Pulmonary artery endothelial cell (primary cell): ENCODE measurements at places on chromosomes 7 and 10.

DNA sequence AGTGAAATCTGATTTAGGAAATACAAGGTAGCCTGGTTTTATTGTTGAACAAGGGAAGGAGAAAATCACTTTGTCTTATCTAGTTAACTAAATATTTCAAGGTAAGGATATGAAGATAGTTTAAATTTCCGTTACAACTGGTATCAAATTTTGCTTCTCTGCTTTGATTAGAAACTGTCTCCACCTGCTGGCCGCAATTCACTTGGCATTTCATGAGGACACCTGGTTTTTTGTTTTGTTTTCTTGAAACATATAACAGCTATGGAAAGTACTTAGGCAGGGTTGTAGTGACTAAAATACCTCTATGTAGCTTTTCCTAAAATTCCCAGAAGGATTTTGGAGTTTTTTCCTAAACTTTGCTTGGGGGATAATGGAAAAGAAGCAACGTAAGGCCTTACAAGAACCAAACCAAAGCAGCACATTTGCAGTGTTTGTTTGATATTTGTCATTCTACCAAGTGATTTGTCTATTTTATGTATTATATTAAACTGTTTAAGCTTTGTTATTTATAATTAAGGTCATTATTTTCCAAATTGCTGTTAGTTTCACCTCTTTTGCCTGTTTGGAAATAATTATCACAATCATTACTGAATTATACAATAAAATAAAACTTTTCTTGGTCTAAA is 73.6 kb downstream of the AHCYL2 start:
- no peak for DNase-seq

DNA sequence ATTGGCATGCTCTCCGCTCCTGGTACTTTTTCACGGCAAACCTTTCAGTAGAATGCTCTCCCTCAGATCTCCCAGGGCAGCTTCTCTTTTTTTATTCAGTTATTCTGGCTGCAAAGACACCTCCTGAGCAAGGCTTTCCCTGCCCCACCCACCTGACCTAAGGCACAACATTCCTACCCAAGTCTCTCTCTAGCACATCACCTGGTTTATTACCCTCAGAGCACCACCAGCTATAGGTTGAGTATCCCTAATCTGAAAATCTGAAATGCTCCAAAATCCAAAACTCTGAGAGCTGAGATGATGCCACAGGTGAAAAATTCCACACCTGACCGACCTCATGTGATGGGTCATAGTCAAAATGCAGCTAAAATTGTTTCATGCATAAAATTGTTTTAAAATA is 99.6 kb downstream of the GLI3 start:
- no peak for DNase-seq

GRCh38 chr10:103872137-103872931 is 17.0 kb upstream of the SH3PXD2A start:
- DNase-seq: no peak

DNA sequence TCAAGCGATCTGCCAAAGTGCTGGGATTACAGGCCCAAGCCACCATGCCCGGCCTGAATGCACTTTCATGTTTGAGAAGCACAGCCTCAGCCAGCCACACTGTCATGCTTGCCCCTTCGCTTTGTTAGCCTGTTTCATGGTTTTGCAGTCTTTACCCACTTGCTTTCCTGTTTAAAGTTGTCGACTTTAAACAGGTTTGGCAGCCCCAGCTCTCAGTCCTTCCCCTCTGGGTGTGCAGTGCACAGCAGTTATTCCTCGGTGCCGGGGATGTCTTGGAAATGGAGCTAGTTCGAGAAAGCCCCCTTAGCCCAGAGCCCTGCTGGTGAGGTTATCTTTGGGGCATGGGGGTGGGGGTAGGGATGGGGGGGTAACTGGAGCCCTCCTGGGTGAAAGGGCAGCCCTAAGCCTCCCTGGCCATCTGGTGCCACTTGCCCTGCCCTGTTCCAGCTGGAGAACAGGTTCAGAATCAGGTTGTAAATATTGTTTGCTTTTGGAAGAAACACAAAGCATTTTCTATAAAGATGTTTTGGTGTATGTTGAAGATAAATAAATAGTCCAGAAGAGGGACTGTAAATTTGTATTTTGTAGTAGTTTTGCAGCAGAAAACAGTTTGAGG is 14.8 kb downstream of the TSPAN14 start:
- DNase-seq: no peak

DNA sequence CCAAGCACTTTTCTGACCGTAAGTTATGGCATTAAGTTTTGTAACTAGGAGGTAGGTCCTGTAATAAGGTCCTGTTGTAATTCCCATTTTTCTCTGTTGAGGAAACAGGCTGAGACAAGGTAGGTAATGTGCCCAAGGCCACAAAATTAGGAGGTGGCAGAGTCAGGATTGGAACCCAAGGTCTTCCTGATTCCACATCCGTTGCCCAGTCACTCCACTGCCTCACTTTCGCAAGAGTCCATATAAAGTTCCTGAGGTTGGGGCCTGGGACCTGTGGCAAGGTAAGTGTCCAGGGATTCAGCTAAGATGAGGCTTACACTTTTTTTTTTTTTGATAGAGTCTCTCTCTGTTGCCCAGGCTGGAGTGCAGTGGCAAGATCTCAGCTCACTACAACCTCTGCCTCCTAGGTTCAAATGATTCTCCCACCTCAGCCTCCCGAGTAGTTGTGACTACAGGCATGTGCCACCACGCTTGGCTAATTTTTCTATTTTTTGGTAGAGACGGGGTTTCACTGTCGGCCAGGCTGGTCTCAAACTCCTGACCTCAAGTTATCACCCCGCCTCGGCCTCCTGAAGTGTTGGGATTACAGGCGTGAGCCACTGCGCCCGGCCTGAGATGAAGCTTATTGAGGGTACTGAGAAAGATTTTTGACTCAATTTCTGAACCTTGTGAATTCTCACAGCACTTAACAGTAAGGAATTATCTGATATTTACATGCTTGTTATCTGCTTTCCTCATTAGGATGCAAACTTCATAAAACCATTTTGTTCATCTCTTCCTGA is 20.3 kb upstream of the GNA12 start:
- no peak for DNase-seq

- DNase-seq: no peak
These were observed 1.3 kb upstream of the LRRC18 start for GRCh38 chr10:48940958-48941357.
